ENCODE measurements at places on chromosomes 13 and 19.

DNA sequence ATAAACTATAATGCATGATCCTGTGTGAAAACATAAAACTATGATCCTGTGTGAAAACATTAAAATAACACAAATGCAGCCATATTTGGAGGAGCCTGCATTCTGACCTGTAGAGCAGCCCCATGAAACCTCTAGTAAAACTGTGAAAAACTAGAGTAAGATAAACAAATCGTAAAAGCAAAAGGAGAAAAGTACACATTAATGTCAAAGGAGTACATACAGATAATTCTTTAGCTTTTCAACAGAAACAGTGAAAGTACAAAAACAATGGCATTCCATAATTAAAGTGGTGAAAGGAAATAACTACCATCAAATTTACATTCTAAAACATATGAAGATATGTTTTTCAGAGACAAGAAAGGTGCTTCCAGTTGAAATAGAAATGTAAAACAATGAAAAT, 1267.2 kb downstream of the SLITRK1 start:
- no peak for DNase-seq

DNA sequence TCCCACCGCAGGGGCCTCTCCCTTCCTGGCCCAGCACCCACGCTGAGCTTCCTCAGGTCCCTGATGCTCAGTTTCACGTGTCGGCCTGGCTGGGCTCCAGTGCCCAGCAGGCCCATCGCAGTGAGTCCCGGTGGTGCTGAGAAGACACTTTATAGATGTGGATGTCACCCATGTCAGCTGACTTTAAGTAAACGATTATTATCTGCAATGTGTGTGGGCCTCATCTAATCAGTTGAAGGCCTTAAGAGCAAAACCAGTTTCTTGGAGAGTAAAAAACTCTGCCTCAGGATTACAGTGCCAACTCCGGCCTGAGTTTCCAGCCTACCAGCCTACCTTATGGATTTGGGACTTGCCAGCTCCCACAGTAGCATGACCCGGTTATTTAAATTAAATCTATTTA, 17.3 kb upstream of the SMIM17 start:
- DNase-seq: no peak

DNA sequence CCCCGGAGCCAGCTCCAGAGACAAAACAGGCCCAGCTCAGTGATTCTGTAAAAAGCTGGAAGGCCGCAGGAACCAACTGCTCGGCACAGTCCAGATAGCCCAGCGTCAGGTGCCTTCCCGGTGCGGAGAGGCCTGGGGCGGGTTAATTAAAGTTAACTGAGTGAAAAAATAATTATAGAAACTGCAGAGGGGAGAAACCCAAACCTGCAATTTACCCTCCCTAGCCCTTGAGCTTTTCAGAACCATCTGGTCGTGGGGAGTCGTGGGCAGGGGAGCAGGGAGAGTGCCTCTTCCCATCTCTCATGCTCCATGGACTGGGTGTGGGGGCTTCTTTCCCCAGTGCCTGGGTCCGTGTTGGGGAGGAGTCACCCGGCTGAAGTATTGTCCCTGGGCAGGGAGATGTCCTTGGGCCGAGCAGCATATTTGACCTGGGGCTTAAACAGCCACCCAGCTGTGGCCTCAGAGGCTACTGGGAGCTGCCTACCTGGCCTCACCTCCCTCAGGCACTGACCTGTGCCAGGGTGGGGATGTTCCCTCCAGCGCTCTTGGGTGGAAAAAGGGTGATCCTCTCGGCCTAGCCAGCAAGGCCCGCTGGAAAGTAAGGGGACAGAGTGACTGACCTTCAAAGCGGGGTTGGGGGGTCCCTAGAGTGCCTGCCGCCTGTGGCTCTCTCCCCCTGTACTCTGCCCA, 65.9 kb downstream of the CHST8 start:
- no peak for DNase-seq

DNA sequence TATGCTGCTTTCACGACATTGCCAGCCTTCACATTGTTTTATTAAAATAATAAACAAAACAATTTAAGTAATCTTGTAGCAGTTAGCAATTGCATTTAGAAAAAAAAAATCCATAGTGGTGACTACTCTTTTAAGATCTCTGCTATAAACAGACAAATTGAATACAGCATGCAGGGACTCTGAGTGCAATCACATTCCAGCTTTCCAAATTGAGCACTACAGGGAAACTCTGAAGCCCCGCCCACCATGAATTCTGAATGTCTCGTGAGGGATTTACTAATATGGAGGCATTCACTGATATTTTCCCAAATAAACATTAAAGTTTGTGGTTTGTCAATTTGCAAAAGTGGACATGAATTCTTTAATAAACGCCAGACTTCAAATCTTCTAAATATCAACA, 698.8 kb downstream of the LIG4 start:
- no peak for DNase-seq

DNA sequence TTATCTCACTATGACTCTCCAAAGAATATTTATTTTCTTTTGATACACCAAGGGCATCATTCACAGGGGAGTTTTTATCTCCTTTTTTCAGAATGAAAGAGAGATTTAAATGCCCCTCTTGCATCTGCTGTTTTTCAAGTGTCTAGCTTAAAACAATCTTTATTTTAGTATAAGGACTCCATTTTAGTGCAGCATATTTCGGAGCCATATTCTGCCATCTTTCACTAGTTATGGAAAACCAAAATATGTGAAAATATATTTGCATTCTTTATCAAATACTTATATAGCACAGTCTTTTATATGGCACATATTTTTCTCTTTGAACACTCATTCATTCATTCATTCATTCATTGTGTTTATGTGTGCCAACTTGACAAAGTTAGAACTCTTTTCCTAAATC, 1130.2 kb downstream of the SLITRK5 start:
- DNase-seq: no peak

DNA sequence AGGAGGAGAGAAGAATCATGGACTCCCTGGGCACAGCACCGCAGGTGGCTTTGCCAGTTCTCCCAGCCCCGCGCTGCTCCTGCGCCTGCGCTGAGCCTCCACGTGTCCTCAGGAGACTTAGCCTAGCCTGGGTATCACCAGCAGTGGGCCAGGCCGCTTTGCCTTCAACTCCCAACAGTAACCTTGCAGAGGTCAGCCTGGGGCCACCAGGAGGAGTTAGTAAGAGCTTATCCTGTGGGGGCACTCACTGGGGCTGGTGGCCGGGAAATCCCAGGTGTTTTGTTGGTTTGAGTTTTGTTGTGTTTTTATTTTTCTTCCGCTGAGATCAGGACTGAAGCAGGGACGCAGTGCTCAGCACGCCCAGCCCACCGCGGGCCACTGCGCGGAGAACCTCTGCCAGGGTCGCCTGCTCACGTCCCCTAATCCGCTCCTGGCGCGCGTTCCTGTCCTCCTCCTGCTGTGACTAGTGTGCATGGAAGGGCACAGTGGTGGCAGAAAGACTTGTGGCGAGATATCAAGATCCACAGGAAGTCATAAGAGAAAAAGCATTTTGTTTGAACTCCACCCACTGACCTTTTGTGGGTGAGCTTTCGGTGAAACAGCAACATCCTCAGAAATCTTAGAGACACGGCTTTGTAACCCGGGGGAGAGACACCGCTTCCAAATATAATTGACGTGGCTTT, 207.4 kb upstream of the RFC3 start:
- DNase-seq: peak; percentile 63

GRCh38 chr13:25110956-25111584, 15.1 kb downstream of the PABPC3 start:
- DNase-seq: no peak

GRCh38 chr13:81551036-81551435, 1210.1 kb upstream of the SPRY2 start:
- DNase-seq: no peak

DNA sequence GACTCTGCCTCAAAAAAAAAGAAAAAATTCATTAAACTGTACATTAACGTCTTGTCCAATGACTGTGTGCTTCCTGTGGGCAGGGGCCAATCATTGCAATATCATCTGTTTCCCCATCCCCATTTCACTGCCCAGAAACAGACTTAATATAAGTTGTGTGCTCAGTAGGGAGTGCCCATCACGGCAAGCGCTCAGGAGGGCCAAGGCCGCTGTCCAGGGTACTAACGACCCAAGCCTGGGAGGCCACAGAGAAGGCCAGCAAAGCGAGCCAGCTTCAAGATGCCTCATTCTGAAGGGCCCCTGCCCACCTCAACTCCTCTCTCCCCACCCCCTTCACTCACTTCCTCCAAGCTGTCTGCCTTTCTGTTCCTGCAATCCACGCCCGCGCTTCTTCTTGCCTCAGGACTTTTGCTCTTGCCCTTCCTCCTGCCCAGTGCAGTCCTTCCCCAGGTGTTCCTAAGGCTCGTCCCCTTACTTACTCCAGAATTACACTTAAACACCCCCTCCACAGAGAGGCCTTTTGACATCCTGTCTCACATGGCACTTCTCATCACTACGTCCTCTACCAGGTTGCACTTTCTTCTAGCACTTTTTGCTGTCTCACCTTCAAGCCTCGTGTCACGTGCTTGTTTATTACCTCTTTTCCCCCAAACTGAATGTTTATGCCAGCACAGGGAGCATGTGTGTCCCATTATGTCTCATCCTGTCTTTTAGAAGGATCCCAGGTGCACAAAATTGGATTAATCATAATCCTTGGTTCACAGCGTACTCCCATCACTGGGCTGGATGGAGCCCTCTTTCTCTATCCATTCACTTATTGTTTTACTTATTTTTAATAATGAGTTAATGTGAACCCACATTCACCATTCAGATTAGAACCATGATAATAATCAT, 11.3 kb upstream of the POU2F2 start:
- DNase-seq: peak; percentile 21

- DNase-seq: no peak
These were observed 160.3 kb downstream of the KATNAL1 start for GRCh38 chr13:30147015-30147414.

- no peak for DNase-seq
These were observed 769.6 kb downstream of the UQCRFS1 start for GRCh38 chr19:28443361-28443760.

- DNase-seq: no peak
These were observed 21.6 kb downstream of the MYCBP2 start for GRCh38 chr13:77305266-77305665.

- peak; percentile 24 for DNase-seq
These were observed 943 bp downstream of the GJB6 start for GRCh38 chr13:20230913-20231838.

GRCh38 chr19:54552913-54553310, 20.7 kb upstream of the LILRA2 start:
- DNase-seq: no peak

DNA sequence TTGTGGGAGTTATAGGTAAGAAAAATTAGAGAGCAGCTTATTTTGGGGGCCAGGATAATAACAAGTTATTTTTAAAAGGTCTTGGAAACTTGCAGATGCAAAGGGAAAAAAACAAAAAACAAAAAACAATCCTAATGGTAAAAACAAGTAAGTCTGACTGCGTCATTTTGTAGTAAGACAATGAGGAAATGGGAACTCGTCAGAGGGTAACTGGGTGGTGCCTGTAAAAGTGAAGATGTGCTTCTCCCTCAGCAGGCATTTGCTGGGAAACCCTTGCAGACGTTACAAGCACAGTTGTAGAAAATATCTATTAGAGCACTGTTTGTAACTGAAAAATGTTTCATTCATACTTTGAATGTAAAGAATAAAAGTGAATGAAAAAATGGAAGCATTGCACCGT, 2.2 kb upstream of the TNFSF13B start:
- no peak for DNase-seq

- DNase-seq: no peak
These were observed 8.7 kb downstream of the EML2 start for GRCh38 chr19:45630463-45630862.

DNA sequence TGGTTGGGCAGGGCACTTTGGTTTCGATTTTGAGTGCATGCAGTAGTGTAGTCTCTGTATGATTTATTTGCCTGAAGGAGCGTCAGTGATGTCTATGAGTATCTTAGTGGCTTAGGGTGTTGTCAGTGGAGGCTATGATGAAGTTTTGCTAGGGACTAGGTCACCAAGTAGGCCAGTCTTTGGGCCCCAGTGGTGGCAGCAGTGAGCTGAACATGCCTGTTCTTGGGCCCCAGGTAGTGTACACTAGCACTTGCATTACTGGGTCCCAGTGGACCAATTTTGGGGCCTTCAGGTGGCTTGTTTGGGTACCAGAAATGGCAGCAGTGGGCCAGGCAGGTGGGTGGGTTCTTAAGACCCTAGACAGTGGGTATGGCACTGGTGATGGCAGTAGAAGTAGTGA, 598.7 kb upstream of the SPRY2 start:
- no peak for DNase-seq

DNA sequence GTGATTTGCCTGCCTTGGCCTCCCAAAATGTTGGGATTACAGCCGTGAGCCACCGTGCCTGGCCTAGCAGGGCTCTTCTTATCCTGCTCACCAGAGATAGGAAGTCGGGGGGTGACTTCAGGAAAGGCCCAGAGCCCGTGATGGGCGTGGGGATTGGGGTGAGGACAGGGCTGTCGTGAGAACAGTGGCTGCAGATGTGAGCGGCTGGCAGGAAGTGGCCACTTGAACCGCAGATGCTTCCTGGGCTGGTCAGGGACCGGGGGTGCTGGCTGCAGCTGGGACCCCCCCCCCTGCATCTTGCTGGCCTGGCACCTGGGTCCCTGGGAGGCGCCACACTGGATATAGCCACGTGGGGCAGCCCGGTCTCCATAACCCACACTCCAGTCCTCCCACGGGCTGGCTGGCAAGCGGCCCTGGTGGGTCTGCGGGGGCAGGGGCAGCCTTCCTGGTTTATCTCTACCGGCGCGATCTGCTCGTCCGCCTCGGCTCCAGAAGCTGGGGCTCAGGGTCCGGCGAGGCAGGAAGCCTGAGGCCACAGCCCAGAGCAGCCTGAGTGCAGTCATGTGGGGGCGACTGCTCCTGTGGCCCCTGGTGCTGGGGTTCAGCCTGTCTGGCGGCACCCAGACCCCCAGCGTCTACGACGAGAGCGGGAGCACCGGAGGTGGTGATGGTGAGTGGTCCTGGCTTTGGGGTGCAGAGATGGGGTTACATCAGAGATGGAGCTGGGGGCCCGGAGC, at the start of gene F2RL3:
F2RL3 (plus strand) TSS at position 371 of the 737 bp plus-strand sequence; CDS start at position 562, 191 bp downstream.
- DNase-seq: peak; percentile 54

DNA sequence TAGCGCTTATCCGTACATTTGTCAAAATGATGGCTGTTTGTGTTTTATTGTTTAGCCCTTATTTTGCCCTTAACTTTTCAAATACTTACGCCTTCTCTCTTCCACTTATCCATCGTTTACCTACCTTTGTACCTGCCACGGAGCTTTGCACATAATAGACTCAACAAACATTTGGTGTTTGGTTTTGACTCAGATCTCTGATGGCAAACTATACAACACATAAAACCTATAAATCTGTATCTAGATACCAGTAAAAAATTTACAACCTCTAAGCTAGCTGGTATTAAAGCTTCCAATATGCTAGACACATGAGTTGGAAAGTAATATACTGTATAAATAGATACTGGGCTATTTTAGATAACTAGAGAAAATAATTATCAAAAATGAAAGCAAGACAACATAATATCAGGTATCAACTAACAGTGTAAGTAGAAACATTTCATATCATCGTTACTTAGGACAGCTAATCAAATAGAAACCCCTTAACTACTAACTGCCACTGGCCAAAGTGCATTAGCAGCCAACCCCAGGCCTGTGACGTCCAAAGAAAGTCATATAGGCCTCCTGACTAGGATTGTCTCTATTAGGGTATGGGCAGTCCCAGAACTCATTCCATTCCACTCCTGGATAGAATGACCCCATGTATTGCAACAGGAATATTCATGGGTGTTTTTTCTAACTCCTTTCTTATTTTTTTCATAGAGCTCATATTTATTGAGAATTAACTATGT, 53.8 kb downstream of the KCTD12 start:
- no peak for DNase-seq

- DNase-seq: no peak
These were observed 68.8 kb downstream of the DOCK9 start for GRCh38 chr13:98909016-98909415.

GRCh38 chr13:108902405-108903155, 273.2 kb downstream of the MYO16 start:
- no peak for DNase-seq

All from right kidney (tissue), 9 donors.